Right ventricle myocardium superior (tissue), 1 donor: ENCODE measurements at places on chromosomes 1 and 21. TPM values are rescaled to one million over a fixed set of nuclear protein-coding genes. Genes with fewer than 3 reads are reported as not detected.

DNA sequence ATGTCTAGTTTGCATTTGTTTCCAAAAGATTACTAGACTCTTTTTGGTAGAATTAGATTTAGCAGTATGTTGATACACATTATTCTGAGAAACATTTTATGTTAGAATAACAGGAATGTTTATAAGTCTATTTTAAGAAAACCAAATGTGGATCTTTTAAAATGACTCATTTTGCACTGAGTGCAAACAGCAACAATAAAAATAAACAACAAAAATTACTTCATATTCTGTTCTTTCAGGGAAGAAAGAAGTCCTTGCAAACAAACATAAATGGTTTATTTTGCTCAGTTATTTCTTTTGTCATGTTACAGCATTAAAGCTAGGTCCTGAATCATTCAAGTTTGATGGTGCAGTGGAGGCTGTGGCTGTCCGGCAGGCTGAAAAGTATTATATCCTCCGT, 106.8 kb upstream of the TENT5C start:
- DNase-seq = no peak

DNA sequence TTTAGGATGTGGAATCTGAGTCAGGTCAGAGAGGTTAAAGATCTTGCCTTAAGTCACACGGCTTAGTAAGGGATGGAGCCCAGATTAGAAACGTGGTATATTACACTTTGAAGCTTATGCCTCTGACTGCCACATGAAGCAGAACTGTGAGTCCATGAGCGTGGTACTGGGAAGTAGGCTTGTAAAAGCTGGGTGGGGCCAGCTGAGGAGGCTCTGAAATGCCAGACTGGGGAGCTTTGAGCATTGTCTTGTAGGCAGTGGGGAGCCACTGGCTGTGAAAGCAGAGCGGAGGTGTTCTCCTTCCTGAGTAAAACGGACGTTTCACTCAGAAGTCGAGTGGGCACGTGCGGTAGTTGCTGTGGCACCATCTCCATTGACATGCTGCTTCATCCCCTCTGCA, 72.6 kb upstream of the USP24 start:
- no peak for DNase-seq

Gene ERICH3
- total RNA-seq = not detected

DNA sequence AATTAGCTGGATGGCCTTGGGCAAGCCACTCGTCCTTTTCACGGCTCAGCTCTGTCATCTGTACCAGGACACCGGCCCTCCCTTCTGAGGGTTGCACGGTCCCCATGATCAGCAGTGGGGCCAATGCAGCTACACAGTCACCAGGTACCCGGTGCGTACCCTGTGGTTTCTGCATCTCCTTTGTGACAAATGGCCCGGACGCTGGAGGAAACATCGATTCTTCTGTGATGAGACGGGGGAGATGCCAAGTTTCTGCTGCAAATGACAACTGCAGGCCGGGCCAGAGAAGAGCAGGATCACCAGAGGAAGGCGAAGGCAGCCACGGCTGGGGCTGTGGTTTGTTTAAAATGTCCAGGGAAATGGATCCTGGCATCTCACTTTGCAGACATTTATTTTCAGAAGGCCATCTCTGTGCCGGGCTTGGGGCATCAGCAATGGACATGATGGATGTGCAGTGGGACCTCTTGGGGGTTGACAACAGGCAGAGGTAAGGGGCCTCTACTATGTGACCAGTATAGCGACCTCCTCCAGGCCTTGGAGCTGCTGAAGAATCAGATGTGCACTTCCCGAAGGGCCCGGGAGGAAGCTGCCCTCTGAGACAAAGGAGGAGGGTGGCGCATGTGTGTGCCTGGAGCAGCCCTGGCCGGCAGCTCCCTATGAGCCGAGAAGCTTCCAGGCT, 221.9 kb upstream of the C1orf174 start:
- no peak for DNase-seq

DNA sequence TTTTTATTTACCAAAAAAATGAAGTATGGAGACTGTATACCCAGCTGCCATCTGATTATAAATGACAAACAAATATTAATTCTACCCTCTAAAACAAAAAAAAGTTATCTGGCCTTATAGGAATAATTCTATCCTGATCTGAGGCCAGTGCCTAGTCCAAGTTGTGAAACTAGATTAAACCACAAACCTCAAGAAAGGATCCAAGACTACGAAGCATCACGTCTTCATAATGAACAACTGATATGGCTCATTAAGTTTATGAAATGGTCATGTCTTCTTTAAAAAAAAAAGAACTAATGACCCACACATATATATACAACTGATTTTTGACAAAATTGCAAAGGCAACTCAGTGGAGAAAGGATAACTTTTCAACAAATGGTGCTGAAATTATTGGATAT, 32.4 kb upstream of the CTTNBP2NL start:
- no peak for DNase-seq

GRCh38 chr1:27658951-27659496, 13.0 kb downstream of the IFI6 start:
- DNase-seq = no peak

Gene FCRL2
- total RNA-seq = not detected

DNA sequence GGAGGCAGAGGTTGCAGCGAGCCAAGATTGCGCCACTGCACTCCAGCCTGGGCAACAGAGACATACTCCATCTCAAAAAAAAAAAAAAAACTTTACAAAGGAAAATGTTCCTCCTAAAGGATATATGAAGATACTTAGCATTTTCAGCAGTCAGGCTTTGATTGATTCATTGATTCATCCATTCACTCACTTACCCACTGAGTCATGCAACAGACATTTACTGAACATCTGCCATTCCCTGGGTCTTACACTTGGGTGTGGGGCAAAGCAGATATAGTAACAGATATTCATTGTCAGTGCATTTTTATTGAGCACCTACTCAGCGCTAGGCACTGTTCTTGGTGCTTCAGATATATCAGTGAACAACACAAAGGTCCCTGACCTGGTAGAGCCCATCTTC, 5.6 kb upstream of the LACTBL1 start:
- no peak for DNase-seq

GRCh38 chr1:237961754-237962153, 71.0 kb upstream of the ZP4 start:
- no peak for DNase-seq

- peak; percentile 39 for DNase-seq
These were observed 6.8 kb downstream of the TPRG1L start for GRCh38 chr1:3631320-3632260.

DNA sequence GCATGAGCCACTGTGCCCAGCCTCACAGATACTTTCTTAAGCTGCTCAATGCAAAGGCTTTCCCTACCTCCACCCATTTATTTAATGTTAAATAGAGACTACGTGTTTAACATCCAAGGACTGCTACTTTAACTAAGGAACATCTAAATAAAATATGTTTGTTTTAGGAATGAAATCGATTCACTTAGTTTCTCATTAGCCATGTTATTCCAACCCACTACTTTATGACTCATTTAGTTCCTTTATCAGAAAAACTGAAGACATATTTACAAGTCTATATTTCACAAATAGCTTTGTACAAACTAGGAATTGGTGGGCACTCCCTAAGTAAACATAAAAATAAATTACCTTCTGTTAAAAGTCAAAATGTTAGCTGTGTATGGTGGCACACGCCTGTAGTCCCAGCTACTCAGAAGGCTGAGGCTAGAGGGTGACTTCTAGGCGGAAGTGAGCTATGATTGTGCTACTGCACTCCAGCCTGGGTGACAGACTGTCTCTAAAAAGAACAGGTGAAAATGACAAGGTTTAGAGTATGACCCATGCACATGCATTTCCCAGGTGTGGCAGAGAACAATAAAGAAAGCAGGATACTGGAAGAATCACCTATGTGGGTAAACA, 39.9 kb upstream of the AK4 start:
- no peak for DNase-seq

Gene ITLN1
- total RNA-seq = 2.3 TPM

Gene PRKAA2
- 77.2 TPM for total RNA-seq

Gene CD2
- 0.51 TPM for total RNA-seq

Gene PTPRC
- total RNA-seq = 7.2 TPM

Gene FAM110D
- total RNA-seq = 4.0 TPM

GRCh38 chr1:41812051-41812450, 106.7 kb downstream of the HIVEP3 start:
- no peak for DNase-seq

- DNase-seq = peak; percentile 68
These were observed 180.3 kb downstream of the DISC1 start for GRCh38 chr1:231806623-231807495.

Gene PPFIA4
- 19.3 TPM for total RNA-seq

Gene TNFRSF8
- 0.59 TPM for total RNA-seq

- peak; percentile 64 for DNase-seq
These were observed 14.0 kb downstream of the KCNN3 start for GRCh38 chr1:154856049-154856448.

GRCh38 chr1:26838474-26839338, 12.2 kb downstream of the ZDHHC18 start:
- DNase-seq = no peak

GRCh38 chr1:109191891-109192290, 21.8 kb upstream of the SARS1 start:
- no peak for DNase-seq

Gene CLDN8
- not detected for total RNA-seq

- no peak for DNase-seq
These were observed 40.4 kb downstream of the MPZL1 start for GRCh38 chr1:167762061-167762746.

DNA sequence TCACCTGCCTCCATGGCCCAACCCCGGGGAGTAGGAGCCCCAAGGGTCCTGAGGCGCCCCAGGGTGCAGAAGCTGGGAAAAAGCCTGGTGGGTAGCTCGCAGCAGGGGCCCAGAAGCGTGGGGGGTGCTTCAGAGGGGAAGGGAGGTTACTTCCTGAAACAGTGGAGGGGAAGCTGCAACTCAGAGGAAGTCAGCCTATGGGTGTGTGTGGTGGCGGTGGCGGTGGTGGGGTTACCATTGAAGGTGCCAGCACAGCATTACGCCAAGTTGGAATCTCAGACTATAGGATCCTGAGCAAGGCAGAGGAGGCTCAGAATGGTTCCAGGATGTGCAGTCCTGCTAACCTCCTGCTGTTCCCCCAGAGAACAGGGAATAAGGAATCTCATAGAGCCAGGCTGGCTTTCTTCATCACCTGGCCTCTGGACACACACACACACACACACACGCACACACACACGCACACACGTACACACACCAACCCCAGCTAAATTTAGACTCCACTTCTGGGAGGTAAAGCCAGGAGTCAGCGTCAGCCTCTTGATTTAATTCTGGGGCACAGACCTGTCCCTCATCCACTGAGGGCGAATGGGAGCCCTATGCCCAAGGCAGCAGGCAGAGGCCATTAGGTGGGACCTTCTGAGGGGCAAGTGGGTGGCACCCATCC, 1.3 kb downstream of the DENND4B start:
- DNase-seq = peak; percentile 81

Gene KRTAP6-3
- not detected for total RNA-seq

DNA sequence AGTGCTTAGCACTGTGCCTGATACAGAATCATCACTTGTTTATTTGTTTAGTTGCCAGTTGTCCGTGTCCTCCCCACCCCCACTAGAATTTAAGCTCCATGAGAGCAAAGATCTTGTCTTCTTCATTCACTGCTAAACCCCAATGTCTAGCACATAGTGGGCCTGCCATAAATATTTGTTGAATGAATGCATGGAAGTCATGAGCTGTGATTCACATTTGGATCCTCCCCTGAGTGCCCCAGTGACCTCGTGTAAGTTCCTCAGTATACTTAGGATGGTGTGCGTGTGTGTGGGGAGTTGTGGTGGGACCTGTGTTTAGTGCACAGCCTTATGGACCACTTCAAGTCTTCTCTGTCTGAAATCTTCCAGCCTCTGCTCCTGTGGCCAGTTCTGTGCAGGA, 23.1 kb downstream of the IER5 start:
- DNase-seq = no peak

DNA sequence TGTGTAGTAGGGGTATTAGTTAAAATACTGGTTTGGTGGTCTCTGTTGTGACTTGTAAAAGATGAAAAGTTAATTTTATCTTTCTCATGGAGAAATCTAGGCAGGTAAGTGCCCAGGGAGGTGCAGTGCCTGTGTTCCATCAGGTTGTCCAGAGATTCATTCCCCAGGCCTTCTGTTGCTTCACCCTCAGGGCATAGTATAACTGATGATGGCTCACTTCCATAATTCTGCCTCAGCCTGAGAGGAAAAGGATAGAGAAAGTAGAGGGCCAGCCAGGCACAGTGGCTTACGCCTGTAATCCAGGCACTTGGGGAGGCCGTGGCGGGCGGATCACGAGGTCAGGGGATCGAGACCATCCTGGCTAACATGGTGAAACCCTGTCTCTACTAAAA, 153.9 kb downstream of the FMN2 start:
- no peak for DNase-seq

DNA sequence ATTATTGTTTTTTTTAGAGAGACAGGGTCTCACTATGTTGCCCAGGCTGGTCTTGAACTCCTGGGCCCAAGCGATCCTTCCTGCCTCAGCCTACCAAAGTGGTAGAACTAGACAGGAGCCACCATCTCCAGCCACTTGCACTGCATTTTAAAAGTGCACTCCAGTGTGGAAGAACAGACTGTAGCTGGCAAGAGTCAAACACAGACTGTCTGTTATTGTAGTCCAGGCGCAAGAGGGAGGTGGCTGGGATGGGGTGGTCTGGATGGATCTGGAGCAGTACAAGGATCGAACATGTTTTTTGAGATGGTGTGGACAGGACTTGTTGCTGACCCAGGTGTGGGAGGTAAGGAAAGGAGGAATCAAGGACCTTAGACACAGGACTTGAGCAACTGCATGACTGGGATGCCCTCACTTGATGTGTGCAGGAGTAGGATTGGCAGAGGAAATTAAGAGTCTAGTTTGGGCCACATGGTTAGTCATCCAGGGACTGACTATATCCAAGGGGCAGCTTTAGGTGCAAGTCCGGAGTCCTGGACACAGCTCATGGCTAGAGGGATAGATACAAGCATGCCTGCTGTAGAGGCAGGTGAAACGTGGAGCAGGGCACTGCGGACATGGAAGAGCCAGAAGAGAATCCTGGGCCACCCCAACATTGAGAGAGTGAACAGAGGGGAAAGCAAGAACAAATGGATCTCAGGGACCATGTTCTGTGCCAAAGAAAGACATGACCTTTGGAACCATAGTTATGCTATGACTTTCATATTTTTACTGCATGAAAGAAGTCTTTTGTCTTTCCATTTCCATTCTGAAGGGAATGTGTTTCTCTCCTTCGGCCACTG, 42.0 kb downstream of the ELK4 start:
- DNase-seq = no peak

Gene SEC16B
- 1.3 TPM for total RNA-seq

Gene RGS18
- 0.91 TPM for total RNA-seq

GRCh38 chr1:25018110-25018735, 88.1 kb upstream of the RUNX3 start:
- DNase-seq = no peak

- DNase-seq = no peak
These were observed 56.0 kb downstream of the TBCE start for GRCh38 chr1:235423214-235423652.
